ENCODE measurements at places on chromosomes 4 and X.

- peak; percentile 44 for ATAC-seq
Observed at GRCh38 chr4:54683616-54684346, 26.0 kb downstream of the KIT start.

- no peak for ATAC-seq
Observed at GRCh38 chrX:74465424-74465823, 44.1 kb downstream of the SLC16A2 start.

- ATAC-seq = no peak
Observed at GRCh38 chrX:69361311-69361845, 142.7 kb upstream of the NALF2 start.

GRCh38 chrX:1139185-1139500, 73.3 kb downstream of the CRLF2 start:
- ATAC-seq = no peak

GRCh38 chr4:186693159-186693815, 30.4 kb downstream of the FAT1 start:
- no peak for ATAC-seq

GRCh38 chrX:39726771-39727170, 371.0 kb downstream of the BCOR start:
- ATAC-seq = no peak
